ENCODE measurements at places on chromosomes 7 and 10.

GRCh38 chr10:13400196-13400965 is 52.3 kb upstream of the SEPHS1 start:
- no peak for DNase-seq

- DNase-seq, result no peak
These were observed 2.1 kb downstream of the GALNTL5 start for GRCh38 chr7:151958036-151959010.

- DNase-seq, result no peak
These were observed 3.1 kb downstream of the ANKRD22 start for GRCh38 chr10:88848499-88848898.

GRCh38 chr7:16753932-16754855 is 639 bp downstream of the TSPAN13 start:
- DNase-seq, result peak; percentile 20

DNA sequence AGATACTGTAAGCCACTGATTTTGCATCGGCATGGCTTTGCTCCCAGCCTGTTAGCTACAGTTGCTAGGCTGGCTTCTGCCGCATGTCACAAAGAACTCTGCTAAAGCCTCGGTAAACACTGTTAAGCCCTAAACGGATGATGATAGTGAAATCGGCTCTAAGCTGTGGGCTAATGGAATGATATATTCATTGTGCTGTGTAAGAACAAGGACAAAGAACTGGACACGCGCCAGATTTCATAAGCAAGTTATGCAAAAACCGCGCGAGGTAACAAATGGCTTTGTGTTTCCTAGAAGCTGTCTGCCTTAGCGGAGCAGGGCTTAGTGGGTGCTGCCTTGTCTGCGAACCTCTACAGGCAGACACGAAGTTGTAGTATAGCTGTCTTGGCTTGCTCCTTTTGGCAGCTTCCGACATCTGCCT is 331.3 kb upstream of the COBL start:
- no peak for DNase-seq

DNA sequence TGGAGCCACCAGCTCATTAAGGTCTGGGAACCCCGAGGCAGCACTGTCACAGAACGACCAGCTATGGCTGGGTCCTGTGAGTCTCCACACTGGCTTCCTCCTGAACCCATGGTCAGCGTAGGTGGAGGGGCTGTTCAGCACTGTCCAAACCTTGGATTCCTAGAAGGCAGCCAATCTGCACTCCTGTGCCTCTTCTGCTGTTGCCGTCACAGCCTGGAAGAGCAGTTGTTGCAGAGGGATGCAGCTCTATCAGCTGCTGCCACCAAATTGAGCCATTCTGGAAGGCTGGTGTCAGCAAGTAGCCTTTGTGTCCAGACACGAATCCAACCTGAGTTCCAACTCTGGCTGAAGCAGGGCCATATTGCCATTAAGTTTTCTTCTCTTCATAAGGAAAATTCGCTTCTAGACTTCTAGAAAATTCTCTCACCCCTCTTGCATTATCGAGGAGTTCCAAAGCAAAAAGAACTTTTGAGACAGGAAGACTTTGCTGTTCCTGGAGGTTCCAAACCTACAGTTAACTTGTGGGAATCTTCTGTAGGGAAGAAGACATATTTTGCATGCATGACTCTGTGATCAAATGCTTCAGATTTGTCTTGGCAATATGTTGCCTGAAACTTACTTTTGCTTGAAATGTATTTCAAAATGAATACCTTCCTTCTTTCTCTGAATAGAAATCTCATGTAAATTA is 84.0 kb downstream of the LRGUK start:
- no peak for DNase-seq

- no peak for DNase-seq
These were observed 362.5 kb upstream of the ZMIZ1 start for GRCh38 chr10:78706256-78706655.

- DNase-seq, result no peak
These were observed 472.8 kb upstream of the STEAP1 start for GRCh38 chr7:89681448-89681847.

- no peak for DNase-seq
These were observed 12.6 kb downstream of the UCMA start for GRCh38 chr10:13221572-13221971.

DNA sequence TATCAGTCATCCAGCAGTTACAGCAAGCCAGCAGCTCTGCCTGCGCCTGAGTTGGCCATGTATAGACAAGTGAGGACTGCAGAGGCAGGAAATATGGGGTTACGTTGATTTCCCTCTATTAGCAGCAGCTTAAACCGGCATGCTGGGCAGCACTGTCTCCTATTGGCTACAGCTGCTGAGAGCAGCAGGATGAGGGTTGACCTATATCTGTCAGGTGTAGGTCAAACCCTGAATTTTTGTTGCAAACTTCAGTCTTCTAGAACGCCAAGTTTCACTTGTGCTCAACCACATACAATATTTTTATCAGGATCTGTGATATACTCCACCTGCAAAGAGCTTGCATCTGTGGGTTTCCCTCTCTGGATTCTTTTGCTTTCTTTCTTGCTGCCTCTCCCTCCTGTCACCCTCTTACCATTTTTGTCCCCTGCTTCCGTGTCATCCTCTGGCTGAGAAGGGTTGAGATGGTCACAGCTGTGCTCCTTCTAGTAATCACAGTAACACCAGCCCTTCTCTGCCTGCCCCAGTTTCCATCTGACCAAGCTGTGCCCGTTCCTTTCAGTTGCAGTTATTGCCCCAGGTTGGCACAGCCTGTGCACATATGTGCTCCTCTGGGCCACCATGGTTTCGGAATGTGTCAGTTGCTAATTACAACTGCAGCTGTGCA is 23.8 kb upstream of the GLCCI1 start:
- DNase-seq, result peak; percentile 89

DNA sequence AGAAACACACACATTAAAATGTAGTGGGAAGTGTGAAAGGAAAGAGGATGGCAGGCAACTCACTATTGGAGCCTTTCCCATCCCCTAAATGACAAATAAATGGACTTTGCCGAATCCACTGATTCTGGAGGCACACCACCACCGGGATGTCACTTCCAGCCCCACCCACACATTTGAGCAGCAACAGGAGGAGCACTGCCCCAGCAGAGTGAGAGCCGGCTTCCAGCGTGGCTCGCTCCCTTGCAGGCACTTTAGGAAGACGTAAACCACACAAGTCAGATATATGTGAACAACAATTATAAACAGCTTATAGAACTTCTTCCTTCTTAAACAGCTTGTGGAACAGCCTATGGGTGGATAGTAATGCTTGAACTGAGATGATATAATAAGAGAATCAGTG is 191.0 kb downstream of the DGKI start:
- DNase-seq, result no peak

Measured in NCI-H1694 (cell line).